ENCODE measurements at places on chromosomes 16 and 17. TPM values are rescaled to one million over a fixed set of nuclear protein-coding genes. Genes with fewer than 3 reads are reported as not detected.
A peak's percentile ranks its signal among the peaks of the same experiment; 100 is the strongest.

Gene HEATR3
- total RNA-seq, result 16.7 TPM

Gene LLGL1
- total RNA-seq, result 16.2 TPM

DNA sequence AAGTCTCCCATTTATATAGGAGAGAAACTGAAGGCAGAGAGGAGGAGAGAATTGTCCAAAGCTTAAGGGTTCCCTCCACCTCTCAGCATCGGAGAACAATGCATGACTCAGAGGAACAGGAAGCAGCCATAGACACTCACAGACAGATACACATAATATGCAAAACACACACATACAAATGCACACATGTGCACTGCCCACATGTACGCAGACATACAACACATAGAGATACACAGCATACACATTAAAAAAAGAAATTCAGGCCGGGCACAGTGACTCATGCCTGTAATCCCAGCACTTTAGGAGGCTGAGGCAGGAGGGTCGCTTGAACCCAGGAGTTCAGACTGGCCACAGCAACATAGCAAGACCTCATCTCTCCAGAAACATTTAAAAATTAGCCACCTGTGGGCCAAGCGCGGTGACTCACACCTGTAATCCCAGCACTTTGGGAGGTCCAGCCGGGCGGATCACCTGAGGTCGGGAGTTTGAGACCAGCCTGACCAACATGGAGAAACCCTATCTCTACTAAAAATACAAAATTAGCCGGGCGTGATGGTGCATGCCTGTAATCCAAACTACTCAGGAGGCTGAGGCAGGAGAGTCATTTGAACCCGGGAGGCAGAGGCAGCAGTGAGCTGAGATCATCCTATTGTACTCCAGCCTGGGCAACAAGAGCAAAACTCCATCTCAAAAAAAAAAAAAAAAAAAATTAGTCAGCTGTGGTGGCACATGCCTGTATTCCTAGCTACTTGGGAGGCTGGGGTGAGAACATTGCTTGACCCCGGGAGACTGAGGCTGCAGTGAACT lies 11.3 kb downstream of the ERAL1 start:
- DNase-seq, result no peak

DNA sequence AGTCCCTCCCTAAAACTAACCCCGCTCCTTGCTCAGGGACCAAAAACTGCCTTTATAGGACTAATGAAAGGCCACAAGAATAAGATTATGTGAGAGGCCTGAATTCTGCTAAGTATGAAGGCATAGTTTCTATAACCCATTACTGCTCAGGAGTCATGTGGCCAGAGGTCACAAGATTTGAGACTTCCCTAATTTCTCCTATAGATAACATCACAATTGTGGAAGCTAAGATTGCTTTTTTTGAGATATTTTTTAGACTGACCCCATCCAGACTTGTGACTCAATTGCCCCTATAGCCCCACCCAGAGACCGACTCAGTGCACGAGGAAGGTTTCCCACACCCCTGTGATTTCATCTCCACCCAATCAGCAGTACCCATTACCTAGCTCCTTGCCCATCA lies 504.1 kb upstream of the GOT2 start:
- no peak for DNase-seq

DNA sequence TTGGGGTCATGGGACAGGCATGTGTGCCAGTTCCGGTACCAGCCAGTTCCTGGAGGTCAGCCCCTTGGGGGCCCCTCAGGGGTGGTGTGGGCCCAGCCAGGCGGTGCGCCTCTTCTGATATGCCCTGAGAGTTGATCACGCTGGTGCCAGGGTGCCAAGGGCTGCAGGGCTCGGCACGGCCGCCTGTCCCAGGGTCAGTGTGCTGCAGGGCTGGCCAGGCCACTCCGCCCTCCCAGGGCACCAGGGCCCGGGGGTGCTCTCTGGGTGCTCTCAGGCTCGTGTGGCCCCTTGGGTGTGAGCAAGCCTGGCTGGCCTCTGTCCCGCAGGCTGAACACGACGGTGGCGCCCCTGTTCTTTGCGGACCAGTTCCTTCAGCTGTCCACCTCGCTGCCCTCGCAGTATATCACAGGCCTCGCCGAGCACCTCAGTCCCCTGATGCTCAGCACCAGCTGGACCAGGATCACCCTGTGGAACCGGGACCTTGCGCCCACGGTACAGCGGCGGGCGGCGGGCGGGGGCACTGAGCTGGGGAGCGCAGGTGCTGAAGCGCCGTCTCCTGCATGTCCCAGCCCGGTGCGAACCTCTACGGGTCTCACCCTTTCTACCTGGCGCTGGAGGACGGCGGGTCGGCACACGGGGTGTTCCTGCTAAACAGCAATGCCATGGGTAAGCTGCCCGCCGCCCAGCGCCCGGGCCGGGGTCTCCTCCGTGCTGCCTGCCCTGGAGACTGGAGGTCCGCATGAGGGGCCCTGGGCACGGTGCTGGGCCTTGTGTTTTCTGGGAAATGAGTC lies 6.0 kb downstream of the GAA start:
- DNase-seq, result peak; percentile 81

DNA sequence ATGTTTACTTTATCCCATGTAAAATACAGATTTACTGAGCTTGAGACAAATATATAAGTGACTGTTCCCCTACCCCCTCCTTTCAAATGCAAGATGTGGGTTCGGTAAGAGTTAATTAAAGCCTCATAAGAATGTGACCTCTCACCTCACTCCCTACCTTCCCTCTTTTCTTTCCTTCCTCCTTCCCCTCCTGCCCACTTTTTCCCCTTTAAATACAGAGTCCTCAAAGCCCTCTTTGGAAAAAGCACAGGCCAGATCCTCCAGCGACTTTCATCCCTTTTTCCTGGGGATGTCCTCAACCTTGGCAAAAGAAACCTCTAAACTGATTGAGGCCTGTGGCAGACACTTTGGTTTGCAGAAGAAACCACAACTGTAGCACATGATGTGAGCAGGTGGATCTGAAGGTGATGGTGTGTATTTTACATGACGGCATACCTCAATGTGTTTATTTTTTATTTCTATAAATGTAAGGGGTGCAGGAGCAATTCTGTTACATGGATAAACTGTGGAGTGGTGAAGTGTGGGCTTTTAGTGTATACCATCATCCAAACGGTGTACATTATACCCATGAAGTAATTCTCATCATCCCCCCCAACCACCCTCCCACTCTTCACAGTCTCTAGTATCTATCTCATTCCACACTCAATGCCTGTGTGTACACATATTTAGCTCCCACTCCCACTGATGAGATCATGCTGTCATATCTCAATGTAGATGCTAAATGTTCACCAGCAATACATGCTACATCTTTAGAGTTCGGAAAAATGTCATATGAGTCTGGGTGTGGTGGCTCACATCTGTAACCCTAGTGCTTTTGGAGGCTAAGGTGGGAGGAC lies 77.7 kb downstream of the XYLT1 start:
- DNase-seq, result no peak

DNA sequence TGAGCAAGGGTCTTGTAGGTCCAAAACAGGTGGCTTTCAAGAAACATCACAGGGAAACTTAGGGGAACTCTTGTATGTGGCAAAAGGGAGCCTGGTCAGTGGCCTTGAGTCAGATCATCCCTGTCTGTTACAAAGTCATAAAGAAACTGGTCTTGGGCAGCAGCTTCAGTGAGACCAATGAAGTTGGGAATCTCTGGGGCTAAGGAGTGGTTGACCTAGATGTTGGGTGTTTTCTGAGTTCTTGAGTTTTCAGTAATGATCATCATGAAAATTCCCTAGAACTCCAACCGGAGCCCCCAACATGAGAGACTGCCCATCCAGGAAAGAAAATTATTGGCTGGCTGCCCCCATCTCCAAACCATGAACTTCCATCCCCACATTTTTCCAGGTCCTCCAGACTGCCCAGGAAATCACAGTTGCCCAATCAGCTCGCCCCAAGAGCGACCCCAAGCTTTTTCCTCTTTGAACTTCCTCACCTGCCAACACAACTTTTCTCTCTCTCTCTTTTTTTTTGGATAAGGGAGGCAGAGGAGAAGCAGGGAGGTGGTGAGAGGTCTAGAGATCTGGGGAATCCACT lies 3.9 kb downstream of the CCR7 start:
- DNase-seq, result no peak
